Amniotic epithelial cell (primary cell): ENCODE measurements at places on chromosomes 11 and 22.

DNA sequence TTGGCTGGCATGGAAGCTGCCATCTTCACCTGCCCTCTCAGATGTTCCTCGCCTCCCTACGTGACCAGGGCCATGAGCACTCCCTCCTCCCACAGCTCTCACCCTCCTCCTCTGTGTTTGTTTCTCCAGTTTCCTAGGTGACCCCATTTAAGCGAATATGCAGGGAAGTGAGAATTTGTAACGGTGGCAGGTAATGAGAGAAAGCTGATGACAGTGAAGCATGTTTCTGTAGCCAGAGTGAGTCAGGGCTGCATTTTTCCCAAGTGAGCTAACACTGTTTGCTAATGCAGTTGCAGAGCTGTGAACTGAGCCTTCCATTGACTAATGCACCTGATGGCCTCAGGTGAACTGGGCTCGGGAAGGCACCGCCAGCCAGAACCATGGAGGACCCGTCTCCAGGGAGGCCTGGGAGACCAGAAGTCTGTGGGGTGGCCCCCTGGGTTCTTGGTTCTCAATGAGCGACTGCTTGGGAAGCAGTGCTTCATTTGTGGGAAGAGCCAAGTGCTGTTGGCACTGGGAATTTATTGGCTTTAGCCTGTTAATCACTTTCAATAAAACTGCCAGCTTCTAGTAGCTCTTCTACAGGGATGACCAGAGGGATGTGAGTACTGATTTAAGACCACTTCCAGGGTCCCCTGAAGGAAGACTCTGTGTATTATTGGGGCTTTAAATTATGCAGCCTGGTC is 64.5 kb downstream of the BARX2 start:
- DNase-seq: no peak

- DNase-seq: no peak
Observed at GRCh38 chr22:31866918-31867317, 77.4 kb upstream of the YWHAH start.

DNA sequence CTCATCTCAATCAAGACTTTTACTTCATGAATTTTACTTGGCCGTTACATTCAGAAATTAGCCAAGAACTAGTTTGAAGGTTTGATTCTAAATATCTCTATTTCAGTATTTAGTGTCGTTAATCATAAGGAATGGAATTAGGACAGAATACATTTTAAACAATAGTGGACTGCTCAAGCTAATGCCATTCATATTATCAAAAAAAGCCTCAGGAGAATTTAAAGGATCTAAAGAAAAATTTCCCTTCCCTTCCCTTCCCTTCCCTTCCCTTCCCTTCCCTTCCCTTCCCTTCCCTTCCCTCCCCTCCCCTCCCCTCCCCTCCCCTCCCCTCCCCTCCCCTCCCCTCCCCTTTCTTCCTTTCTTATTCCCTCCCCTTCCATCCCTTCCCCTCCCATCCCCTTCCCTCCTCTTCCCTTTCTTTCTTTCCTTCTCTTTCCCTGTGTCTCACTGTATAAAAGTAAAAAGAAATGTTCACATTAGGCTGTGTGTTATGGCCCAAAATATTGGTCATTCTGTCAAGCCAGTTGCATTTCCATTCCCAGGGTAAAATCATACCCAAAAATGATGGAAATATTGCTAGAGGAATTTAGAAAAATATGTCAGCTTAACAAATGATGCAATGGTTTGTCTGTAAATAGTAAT is 717.8 kb downstream of the LUZP2 start:
- DNase-seq: no peak

DNA sequence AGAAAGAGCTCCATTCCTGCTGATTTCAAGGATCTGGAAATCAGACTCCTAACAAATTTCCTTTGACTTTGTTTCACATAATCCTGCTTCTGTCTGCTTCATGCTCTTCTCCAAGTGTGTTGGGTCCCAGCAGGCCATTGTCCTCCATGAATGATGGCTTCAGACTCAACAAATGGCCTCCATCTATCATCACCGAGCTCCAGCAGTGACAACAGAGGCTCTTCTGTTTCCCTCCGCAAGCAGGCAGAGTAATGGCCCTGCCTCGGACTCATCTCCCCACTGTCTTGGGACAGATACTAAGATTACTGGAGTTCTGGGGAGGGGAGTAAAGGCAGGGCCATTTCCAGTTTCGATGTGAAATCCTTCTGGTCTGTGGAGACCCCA is 127.3 kb downstream of the TENM4 start:
- no peak for DNase-seq

- DNase-seq: no peak
Observed at GRCh38 chr11:93474123-93474522, 69.1 kb downstream of the SMCO4 start.

DNA sequence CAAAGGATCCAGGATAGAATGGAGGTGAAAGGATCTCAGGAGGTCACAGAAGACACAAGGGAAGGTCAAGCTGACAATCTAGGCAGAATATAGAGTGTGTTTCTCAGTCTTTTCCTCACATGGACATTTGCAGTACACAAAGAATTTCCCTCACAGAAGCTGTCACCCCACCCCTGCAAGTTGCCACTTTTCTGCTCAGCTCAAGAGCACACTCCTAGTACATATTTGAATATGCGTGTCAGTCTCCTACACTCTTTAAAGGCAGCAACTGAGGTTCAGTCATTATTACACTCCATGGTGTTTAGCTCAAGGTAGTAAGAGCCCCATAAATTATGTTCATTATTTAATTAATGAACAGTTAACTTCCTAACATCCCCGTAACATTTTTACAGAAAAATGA is 59.1 kb downstream of the ETS1 start:
- no peak for DNase-seq

DNA sequence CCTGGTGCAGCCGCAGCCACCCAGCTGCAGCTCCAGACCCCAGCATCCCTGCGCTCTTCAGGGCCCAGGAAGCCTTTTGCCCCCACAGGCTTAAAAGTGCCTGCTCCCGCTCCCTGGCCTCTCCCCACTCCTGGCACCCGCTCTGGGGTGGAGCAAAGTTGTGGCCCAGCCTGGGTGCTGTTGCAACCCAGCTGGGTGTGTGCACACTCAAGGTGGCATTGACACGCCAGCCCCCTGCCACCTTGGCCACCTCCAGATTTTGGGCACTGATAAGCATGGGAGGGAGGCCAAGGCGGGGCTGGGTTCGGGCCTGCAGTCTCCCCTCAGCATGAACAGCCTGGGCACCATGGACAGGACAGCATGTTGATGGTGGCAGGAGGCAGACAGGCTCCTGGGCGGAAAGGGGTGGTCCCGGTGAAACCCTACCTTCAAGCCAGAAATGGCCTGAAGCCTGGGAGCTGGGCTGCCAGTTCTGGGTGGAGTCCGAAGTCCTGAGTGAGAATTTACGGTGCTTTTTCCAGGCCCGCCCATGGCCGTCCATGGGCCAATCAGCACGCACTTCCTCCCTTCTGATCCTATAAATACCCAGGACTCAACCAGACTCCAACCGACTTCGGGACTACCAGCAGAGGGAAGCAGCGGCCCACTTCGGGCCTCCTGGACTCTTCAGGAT is 23.6 kb upstream of the RNASEH2C start:
- peak; percentile 47 for DNase-seq

GRCh38 chr22:27377501-27378295 is 423.9 kb downstream of the MN1 start:
- DNase-seq: peak; percentile 23

DNA sequence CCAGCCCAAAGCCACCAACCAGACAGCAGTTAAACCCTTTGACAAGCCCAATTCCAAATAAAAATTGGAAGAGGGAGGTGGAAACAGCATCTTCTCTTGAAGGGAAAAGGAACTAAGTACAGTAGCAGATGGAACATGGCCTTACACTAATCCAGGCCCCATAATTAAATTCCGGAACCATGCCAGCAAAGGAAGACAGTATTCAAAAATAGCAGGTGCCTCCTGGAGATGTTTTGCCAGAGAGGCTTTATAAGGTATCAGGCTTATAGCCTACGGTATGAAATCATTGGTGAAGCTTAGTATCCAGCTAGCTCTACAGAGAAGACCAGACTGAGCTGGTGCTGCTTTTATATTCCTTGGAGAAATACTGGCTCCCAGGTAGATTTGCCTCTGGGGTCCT is 344.1 kb upstream of the API5 start:
- no peak for DNase-seq

GRCh38 chr11:34990916-34991315 is 74.5 kb downstream of the PDHX start:
- no peak for DNase-seq

DNA sequence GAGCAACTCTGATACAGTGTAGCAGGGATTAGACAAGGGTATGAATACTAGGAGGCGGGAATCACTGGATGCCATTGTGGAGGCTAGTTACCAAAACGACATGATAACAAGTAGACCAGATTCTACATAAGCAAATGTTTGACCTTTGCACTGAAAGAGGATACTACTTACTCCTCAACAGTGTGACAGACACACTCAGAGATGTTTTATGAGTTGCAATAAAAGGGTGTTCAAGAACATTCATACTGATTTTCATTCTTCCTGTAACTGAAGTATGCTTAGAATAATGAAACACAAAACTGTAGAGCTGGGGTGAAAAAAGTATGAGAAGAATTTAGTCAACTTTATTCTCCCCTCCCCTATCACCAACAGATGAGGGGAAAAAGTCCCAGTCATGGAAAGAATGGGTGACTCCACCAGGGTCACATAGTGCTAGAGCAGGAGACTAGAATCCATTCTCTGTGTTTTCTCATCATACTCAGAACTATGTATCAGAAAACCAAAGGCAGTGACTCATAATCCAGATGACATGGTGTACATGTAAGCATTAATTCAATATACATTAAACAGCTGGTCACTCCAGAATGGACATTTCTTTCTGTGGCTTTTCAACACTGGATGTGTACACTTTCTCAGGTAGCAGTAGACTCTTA is 32.8 kb downstream of the ARHGAP20 start:
- DNase-seq: peak; percentile 30
